Glomerular endothelial cell (primary cell): ENCODE measurements at places on chromosomes 16 and 17.
A peak's percentile ranks its signal among the peaks of the same experiment; 100 is the strongest.

- no peak for DNase-seq
These were observed 10.3 kb downstream of the MYCBPAP start for GRCh38 chr17:50518384-50519023.

GRCh38 chr16:88681709-88682451, 4.4 kb downstream of the SNAI3 start:
- no peak for DNase-seq

- DNase-seq = no peak
These were observed 725 bp upstream of the CACNA1H start for GRCh38 chr16:1152123-1152638.

DNA sequence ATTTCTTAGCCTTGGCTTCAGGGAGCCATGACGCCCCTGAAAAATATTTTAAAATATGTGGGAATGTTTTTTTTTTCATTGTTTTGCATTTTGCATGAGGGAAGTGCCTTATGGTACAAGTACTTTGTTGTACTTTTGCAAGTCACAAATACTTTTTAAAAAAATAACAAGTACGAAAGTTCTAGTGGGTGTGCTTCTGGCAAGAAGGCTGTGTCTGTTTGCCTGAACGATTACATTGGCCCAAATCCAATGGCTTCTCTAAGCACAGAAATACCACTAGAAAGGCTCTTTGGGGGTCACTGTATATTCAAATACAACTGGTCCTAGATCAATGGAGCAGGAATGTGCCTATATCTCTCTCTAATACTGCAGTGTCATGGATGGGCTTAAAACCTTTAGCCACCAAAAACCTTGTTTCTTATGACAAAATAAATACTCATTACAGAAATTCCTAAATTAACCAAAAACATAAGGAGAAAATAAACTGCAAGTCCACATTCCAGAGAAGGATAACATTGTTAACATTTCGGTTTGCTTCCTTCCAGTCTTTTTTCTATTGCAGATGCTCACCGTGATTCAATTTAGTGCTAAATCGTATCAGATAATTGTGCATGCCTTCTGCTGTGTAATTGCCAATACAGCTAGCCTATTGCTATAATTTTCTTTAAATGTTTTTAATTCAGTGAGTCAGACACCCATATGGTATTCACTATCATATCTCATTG, 97.4 kb downstream of the VAT1L start:
- DNase-seq = no peak

DNA sequence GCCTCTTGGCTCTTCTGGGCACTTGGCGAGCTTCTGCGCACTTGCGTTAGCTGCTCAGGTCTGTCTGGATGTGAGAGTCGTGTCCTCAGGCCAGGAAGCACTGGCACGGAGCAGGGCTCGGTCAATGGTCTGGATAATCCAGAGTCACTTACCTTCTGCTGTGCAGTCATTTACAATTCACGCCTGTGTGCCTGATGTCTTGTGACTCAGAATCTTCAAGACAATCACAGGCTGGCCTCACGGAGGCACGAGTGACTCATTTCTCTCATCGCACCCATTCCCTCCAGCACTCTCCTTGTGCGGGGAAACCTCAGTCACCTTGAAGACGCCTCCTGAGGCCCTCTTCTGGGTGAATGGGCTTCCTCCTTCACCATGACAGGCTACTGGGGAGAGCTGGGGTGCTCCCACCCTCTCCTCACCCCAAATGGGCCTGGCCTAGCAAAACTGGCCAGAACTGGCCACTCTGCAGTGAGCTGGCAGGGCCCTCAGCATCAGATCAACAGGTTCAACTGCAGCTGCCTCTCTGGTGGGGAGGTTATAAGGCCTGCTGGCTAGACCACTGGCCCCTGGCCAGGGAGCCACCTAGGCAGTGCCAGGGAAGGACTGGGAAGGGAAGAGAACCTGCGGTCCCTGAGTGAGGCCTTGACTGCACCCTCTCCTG, 1.9 kb upstream of the CAPN15 start:
- DNase-seq = peak; percentile 47

DNA sequence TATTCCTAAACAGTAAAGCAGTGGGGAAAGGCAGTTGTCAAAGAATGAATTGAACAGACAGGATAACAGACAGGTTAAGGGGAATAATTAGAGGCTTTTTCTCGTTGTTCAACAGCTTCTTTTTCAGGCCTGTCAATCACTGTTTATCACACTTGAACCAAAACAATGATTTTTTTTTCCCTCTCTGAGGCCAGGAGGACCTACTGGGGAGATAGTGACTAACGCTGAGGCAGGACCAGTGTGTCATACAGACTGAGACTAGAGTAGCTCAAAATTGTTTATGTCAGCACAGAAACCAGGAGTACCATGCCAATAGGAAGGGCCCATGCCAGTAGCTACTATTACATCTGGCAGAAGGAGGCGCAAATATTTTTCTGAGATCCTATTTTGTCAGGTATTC, 41.3 kb upstream of the NLK start:
- DNase-seq = no peak

GRCh38 chr16:74500907-74501306, 79.6 kb upstream of the CLEC18B start:
- DNase-seq = no peak

DNA sequence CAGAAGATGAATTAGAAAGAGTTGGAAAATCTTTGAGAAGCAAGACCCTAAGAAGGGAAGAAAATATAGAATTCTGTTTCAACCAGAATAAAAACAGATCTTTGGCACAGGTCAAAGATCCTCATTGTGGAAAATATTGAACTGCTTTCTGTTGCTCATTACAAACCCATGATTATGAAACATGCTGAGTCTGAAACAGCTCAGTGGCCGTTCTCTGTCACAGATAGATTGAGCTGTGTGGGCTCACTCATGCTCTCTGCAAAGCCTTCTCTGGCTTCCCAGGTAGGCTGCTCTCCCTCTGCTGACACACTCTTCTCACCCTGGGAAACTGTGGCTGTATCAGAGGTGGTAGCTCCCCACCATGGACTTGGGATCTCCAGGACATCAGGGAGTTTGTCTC, 3.4 kb upstream of the KRT38 start:
- DNase-seq = no peak

- no peak for DNase-seq
These were observed 4.8 kb upstream of the MEAK7 start for GRCh38 chr16:84509032-84509950.

- DNase-seq = no peak
These were observed 249.1 kb downstream of the GRIN2A start for GRCh38 chr16:9932919-9933653.

GRCh38 chr16:81846105-81846504, 67.0 kb downstream of the PLCG2 start:
- no peak for DNase-seq
